DMS 273 treated with DMSO at 0.1 percent for 48 hours (cell line): ENCODE measurements at places on chromosomes 4 and X.

DNA sequence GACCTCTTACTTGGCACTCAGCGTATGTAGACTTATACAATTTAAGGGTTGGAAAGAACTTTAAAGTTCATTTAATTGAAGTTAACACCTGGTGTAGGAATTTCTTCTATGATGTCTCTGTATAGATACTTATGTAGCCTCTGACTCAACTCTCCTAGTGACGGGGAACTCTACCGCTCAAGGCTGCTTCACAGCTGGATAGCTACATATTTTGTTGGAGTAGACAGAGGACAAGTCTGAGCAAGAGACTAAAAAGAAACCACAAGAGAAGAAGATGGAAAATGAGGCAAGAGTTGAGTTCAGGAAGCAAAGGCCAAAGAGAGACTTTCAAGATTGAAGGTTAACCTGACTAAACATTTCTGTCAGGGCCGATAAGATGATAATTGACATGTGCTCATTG lies 52.6 kb downstream of the GPR50 start:
- DNase-seq, result no peak

GRCh38 chr4:59979061-59979460 lies 1221.1 kb upstream of the ADGRL3 start:
- DNase-seq, result no peak

DNA sequence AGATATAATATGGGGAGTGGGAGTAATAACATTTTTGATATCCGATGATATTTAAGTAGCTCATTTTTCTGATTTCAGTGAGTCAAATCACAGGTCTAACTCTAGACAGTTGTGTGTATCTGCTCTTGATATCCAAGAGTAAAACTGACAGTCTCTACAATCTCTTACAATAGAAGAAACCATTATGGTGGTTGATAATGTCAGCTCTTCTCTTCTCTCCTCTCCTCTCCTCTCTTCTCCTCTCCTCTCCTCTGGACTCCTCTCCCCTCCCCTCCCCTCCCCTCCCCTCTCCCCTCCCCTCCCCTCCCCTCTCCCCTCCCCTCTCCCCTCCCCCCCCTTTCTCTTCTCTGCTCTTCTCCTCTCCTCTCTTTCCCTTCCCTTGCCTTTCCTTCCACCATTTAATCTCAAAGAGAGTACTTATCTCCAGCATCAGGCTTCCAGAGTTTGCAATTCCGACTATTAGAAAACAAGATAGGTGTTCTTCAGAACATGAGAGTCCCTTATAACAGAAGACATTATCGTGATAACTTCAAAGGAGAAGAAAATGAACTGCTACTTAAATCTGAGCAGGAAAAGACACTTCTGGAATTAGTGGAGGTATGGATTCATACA lies 6.2 kb downstream of the TDO2 start:
- DNase-seq, result no peak

- DNase-seq, result no peak
Measured at GRCh38 chrX:110021258-110022022, 18.5 kb downstream of the TMEM164 start.

- DNase-seq, result no peak
Measured at GRCh38 chr4:176833400-176834175, 40.9 kb upstream of the VEGFC start.

DNA sequence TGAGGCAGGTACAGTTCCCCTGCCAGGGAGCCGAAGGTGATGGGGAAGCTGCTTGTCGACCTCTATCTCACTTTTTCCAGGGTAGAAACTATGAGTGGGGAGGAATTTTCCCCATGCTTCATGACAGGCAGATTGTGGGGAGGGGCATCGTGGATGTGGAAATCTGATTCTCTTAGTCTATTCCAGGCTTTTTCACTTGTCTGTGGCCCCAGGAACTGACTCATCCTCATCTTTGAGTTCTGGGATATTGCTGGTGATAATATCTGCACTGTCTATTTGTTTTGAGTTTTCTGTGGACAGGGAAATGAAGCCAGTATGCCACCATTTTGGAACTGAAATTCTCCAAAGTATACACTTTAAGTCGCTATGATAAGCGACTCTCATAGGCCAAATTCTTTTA lies 7.6 kb upstream of the TLR2 start:
- DNase-seq, result no peak

- DNase-seq, result no peak
Measured at GRCh38 chrX:10756441-10756840, 136.1 kb upstream of the MID1 start.

GRCh38 chrX:63958134-63958865 lies 173.3 kb upstream of the ARHGEF9 start:
- DNase-seq, result no peak

- no peak for DNase-seq
Measured at GRCh38 chrX:10231461-10231860, 74.7 kb downstream of the CLCN4 start.

- DNase-seq, result no peak
Measured at GRCh38 chr4:151691639-151692442, 69.0 kb downstream of the GATB start.

DNA sequence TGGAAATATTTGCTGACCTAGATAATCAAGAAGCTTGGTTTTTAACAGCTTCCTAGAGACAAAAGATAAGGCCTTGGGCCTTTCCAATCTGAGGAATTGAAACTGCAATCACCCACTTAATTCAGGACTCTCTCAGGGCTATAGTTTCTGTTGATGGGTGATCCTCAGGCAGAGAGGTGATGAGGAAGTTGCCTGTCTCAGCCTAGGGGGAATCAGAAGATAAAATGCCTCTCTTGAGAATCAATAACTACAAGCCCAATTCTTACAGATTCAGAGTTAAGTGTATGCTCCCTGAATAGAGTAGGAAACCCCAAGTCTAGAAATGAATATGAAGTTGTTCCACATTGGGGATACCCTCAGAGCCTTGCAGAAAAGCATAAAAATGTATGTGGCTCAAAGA lies 45.5 kb downstream of the NFKB1 start:
- no peak for DNase-seq

DNA sequence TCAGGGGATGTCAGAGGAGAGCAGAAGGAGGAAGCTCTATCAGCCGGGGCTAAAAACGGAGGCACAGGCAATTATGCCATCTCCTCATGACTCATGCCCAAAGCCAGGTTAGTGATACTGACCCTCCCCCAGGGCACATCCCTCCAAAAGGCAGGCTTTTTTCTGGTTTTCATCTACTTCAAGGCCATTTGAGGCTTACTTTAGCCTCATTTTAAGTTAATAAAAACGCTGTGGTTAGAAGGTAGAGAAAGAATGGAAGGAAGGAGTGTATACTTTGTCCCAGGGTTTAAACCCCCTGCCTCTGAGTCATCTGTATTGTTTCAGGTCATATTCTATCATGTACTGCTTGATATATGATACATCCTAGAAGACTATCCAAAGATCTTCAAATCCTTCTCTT lies 89.7 kb upstream of the NDP start:
- no peak for DNase-seq

DNA sequence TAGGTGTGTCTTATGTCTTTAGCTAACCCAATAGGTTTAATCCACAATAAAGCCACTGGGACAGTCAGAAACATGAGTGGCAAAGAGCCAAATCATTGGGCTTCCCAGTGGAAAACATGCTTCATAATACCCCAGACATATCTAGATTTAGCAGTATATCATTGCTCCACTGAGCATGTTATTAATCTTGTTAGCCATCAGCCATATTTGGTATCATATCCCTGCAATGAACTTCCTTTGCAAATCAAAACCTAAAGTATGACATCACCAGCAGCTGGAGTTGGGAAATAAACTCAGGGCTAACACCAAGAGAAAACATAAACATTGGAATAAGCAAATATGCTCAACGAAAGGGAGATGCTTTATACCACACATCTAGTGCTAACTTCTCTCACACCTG lies 280.8 kb upstream of the NOCT start:
- DNase-seq, result no peak

GRCh38 chrX:130857207-130857606 lies 45.8 kb downstream of the ENOX2 start:
- no peak for DNase-seq

DNA sequence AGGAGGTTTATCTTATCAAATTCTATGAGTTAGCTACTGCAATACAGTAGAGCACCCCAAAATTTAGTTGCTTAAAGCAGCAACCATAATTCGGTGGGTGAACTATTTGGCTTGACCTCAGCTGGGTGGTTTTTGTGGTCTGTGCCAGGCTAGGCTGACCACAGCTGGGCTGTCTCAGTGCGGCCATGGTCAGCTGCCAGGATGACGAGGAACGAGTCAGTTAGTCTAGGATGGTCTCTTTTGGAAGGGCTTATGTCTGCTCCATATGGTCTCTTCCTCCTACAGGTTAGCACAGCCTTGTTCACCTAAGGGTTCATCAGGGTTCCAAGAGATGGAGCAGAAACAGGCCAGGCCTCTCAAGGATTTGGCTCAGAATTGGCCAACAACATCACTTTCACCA lies 210.4 kb downstream of the PALLD start:
- DNase-seq, result no peak

- no peak for DNase-seq
Measured at GRCh38 chrX:3435057-3435456, 88.6 kb upstream of the MXRA5 start.

- no peak for DNase-seq
Measured at GRCh38 chr4:58807843-58808615, 1697.8 kb upstream of the IGFBP7 start.

DNA sequence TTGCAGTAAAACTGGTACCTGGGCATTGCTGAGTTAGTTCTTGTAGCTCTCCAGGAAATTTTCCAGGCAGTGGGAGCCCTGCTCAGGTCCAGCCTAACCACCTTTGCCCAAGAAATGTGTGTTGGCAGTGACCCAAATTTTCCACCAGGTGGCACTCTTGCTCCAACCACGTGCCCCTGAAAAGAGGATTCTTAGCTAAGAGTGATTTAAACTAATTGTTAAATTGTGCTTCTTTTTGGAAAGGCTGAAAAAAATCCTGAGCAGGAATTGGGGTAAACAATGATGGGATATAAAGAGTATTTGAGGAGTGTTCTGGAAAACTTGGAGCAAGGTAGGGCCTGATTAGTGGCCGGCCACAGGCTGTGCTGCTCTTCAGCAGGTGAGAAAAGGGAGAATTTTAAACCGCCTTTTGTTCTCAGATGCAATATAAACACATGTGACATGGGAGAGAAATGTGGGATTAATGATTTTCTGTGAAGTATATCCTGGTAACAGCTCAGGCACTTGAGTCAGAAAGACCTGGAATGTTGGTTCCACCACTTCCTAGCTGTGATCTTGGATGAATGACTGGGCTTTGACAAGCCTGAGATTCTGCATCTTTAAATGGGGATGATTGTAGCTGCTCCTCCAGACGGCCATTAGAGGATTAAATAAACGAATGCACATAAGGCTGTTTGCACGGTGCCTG lies 219.6 kb downstream of the PTTG2 start:
- no peak for DNase-seq

DNA sequence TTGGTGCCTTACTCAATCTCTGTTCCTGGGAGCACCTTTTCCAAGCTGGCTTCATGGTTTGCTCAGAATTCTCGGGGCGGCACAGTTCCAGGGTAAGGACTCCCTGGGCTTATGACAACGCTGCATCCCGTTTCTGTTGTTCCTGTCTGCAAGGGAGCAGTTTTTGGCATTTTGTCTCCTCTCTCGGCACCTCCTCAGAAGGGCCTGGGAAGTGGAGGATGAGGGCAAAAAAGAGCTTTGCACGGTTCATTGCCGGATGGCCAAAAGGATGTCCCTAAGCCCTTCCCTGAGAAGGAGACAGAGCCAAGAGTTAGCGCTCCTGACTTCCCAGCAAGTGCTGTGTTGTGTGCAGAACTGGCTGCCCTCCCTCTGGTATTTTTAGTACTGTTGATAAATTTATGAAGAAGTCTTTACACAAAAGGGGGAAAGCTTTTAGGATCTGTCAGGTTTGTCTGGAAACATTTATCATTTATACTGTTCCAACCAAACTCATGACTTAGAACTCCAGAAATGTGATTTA lies 13.4 kb downstream of the SRD5A3 start:
- no peak for DNase-seq

GRCh38 chrX:69387567-69388487 lies 116.3 kb upstream of the NALF2 start:
- peak; percentile 23 for DNase-seq
